NCI-H446 (cell line): ENCODE measurements at places on chromosomes 7 and 10.

DNA sequence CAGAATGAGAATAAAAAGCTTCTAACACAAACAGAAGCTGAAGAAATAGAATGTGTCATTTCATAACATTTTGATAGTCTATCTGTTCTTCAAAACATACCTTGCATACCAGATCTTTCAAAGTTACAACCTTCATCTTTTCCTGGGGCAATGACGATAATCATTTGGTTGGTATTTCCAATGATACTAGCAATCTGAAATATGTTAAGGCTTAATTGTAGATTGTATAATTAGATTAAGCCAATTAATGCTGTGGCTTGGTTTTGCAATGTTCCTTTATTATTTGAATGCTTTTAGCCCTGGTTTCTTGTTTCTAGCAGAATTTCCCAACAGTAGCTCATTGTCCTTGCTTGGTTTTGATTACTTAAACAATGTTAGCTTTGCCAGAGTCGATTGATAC, 84.6 kb downstream of the CABCOCO1 start:
- no peak for DNase-seq

- no peak for DNase-seq
These were observed 52.7 kb downstream of the SCIN start for GRCh38 chr7:12623223-12623622.

- no peak for DNase-seq
These were observed 212.1 kb downstream of the VTI1A start for GRCh38 chr10:112658900-112659638.

DNA sequence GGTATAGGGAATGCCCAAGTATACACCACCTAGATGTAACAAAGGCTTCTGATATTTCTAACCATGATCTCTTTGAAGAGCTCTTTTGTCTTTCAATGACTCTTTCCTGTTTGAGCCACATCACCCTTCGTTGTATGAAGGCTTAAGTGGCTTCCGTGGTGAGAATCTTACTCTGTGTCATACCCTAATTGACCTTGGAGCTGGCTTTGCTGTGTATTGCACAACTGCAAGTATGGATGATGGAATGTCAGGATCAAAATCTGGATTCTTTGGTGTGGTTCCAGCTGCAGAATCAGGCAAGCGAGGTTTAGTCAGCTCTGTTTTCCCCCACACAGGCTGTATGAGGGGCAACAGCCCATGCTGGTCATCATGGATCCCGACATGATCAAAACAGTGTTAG, 16.0 kb downstream of the CYP3A43 start:
- DNase-seq, result no peak

- DNase-seq, result no peak
These were observed 12.2 kb downstream of the GPR26 start for GRCh38 chr10:123678376-123678775.

DNA sequence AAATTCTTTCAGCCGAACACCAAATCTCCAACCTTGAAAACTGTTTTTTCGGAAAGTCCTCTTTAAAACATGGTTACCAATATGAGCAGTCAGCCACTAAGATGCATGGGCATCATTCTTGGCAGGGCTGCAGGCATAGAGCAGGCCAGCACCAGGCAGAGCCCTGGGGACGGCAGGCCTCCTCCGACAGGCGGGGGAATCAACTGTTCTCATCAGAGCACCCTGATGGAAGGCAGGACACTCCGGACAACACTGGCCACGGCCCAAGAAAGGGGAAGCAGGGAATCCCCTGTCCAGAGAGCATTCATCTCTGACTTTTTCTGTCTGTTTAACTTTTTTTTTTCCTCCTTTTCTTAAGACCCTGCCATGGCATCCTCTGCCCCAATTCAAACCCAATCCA, 1.4 kb upstream of the NOS3 start:
- no peak for DNase-seq
